ENCODE measurements at places on chromosomes 12 and 14. TPM values are rescaled to one million over a fixed set of nuclear protein-coding genes. Genes with fewer than 3 reads are reported as not detected.

DNA sequence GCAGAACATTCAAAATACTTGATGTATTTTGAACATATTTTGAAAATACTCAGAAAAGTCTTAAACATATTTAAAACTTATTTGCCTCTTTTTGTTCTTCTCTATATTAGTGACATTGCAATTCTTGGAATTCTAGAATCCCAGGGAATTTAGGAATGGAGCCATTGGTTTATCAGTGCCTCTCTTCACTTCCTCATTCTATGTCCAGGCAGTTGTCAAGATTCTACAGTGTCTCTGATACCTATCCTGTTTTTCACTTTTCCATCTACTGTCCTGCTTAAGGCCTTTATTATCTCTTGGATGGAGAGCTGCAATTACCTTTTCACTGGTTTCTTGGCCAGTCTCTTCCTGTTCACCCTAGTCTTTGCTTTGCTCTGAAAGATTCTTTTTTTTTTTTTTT, 144.6 kb downstream of the TTLL5 start:
- H3K27ac ChIP-seq = no peak overlapping the region
- no peaks in the 10 kb centered on the region for H3K27me3 ChIP-seq
- no peaks in the 10 kb centered on the region for H3K36me3 ChIP-seq
- H3K4me1 ChIP-seq = peaks cover 2% of the 10 kb centered on the region
- H3K4me3 ChIP-seq = no peak overlapping the region

GRCh38 chr12:83140135-83140534, 453.4 kb downstream of the TMTC2 start:
- no peaks in the 10 kb centered on the region for H3K4me1 ChIP-seq
- no peaks in the 10 kb centered on the region for H3K27me3 ChIP-seq
- no peak for DNase-seq
- H3K4me3 ChIP-seq = no peak overlapping the region
- no peak overlapping the region for H3K27ac ChIP-seq

- H3K27ac ChIP-seq = no peak overlapping the region
- no peaks in the 10 kb centered on the region for H3K36me3 ChIP-seq
- DNase-seq = no peak
- no peak overlapping the region for H3K4me3 ChIP-seq
- H3K4me1 ChIP-seq = no peaks in the 10 kb centered on the region
These were observed 39.7 kb downstream of the LRCOL1 start for GRCh38 chr12:132570635-132571034.

Gene KRT6A
- polyA plus RNA-seq = 0.15 TPM

GRCh38 chr14:104223101-104224041, 85.0 kb downstream of the KIF26A start:
- peak overlapping the region; percentile 36 for H3K27ac ChIP-seq
- H3K4me1 ChIP-seq = peaks cover 12% of the 10 kb centered on the region
- peak overlapping the region; percentile 16 for H3K4me3 ChIP-seq
- no peaks in the 10 kb centered on the region for H3K27me3 ChIP-seq
